Sigmoid colon (tissue), 7 donors: ENCODE measurements at places on chromosomes 3 and 15.

DNA sequence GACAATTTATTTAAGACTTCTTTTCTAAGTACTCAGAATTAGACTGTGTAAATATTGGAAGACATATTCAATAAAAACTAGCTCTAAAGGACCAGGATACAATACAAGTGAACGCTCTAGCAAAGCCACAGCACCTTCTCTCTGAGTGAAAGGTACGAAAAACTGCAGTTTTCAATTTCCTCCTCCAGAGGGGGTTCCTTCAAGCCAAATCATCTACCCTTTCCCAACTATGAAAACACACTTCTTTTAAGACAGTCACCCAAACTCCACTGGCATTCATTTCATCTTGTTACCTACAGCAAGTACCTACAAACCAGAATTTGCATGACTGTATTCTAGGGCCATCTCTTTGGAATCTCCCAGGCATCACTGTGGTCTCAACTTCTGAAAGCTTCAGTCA is 165.8 kb downstream of the ERC2 start:
- no peaks in the 10 kb centered on the region for H3K36me3 ChIP-seq
- H3K4me3 ChIP-seq = no peak overlapping the region
- no peak for DNase-seq
- no peaks in the 10 kb centered on the region for H3K27me3 ChIP-seq
- no peaks in the 10 kb centered on the region for H3K4me1 ChIP-seq

DNA sequence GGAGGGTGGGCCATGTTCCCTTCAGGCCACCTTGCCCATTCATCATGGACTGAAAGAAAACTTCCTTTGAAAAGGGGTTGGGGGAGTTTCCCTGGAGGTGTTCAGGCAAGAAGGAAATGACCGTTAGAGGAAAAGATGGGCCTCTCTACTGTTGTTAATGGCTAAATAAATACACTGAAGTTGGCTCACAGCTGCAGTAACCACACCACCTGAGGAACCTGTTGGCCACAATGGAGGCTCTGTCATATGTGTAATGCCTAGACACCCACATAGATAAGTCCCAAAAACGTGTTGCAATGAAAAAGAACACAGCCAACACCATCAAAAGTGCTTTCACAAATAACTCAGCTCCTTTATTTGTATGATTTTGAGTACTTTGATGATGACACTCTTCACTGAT is 38.2 kb upstream of the FAM3D start:
- no peak overlapping the region for H3K27ac ChIP-seq
- DNase-seq = no peak
- no peaks in the 10 kb centered on the region for H3K36me3 ChIP-seq
- no peak overlapping the region for H3K4me3 ChIP-seq
- H3K4me1 ChIP-seq = no peaks in the 10 kb centered on the region

DNA sequence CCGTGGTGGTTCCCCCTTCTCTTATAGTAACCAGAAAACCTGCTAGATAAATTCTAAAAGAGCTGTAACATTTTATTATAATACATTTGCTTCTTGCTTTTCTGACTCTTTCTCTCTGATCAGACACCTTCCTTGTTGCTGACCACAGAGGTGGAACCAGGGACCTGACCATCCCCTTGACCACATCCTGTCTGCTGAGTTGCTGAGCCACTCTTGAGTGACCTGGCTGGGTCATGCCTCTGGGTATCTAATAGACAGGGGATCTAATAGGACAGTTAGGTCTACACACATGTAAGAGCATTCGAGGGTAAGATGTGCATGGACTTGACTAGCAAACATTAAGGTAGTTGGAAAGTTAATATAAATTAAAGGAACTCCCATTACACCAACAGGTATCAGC is 22.8 kb upstream of the TRIM59 start:
- H3K27ac ChIP-seq = no peak overlapping the region
- H3K27me3 ChIP-seq = no peaks in the 10 kb centered on the region
- H3K36me3 ChIP-seq = no peaks in the 10 kb centered on the region
- no peak for DNase-seq
- no peak overlapping the region for H3K4me3 ChIP-seq

DNA sequence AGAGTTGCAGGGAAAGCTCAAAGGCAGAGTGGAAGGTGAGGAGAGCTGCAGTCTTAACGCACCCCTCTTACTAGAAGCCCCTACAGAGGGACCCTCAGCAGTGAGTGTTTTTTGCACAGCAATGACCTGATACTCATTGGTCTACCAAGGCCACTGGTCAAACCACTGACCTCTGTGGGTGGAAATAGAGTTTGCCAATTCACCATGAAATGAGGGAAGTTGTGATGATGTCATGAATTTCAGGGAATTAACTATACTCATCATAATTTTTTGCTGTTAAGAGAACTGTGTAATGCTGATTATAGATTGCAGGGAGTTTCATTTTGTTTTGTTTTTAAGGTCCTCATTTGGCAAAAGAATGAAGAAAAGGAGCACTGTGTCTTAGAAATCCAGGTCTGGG is 101.7 kb upstream of the SMAD3 start:
- H3K4me1 ChIP-seq = no peaks in the 10 kb centered on the region
- no peaks in the 10 kb centered on the region for H3K36me3 ChIP-seq
- no peaks in the 10 kb centered on the region for H3K27me3 ChIP-seq
- no peak for DNase-seq
- H3K27ac ChIP-seq = no peak overlapping the region

GRCh38 chr15:88448991-88449461 is 18.2 kb downstream of the MRPL46 start:
- no peaks in the 10 kb centered on the region for H3K36me3 ChIP-seq
- H3K27ac ChIP-seq = no peak overlapping the region
- no peak for DNase-seq
- peaks cover 4% of the 10 kb centered on the region for H3K4me1 ChIP-seq

GRCh38 chr3:111808439-111808838 is 50.6 kb upstream of the PHLDB2 start:
- H3K4me3 ChIP-seq = no peak overlapping the region
- peak overlapping the region; percentile 12 for H3K27ac ChIP-seq
- H3K36me3 ChIP-seq = no peaks in the 10 kb centered on the region
- DNase-seq = no peak
- H3K4me1 ChIP-seq = peaks cover 34% of the 10 kb centered on the region

DNA sequence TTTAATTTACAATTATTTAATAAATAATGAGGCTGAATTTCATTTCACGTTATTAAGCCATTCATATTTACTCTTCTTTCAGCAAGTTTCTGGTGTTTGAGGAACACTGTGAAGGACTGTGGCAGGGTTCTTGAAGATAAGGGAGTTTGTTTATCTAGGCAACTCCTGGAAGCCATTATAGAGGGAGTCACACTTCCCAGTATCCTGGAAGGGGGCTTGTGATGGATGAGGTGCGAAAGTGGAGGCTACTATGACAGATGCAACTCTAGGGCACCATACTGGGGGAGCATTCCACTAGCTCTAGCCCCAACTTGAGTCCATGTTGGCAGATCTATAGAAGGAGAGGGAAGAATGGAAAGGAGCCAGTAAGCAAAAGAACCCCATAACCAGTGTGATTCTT is 14.4 kb downstream of the CNOT10 start:
- DNase-seq = no peak
- H3K36me3 ChIP-seq = no peaks in the 10 kb centered on the region
- H3K27ac ChIP-seq = no peak overlapping the region
- H3K4me1 ChIP-seq = no peaks in the 10 kb centered on the region
- no peak overlapping the region for H3K4me3 ChIP-seq
- H3K27me3 ChIP-seq = no peaks in the 10 kb centered on the region

GRCh38 chr3:150317469-150317868 is 90.6 kb upstream of the TSC22D2 start:
- no peak overlapping the region for H3K27ac ChIP-seq
- no peaks in the 10 kb centered on the region for H3K4me1 ChIP-seq
- H3K36me3 ChIP-seq = no peaks in the 10 kb centered on the region
- no peaks in the 10 kb centered on the region for H3K27me3 ChIP-seq

DNA sequence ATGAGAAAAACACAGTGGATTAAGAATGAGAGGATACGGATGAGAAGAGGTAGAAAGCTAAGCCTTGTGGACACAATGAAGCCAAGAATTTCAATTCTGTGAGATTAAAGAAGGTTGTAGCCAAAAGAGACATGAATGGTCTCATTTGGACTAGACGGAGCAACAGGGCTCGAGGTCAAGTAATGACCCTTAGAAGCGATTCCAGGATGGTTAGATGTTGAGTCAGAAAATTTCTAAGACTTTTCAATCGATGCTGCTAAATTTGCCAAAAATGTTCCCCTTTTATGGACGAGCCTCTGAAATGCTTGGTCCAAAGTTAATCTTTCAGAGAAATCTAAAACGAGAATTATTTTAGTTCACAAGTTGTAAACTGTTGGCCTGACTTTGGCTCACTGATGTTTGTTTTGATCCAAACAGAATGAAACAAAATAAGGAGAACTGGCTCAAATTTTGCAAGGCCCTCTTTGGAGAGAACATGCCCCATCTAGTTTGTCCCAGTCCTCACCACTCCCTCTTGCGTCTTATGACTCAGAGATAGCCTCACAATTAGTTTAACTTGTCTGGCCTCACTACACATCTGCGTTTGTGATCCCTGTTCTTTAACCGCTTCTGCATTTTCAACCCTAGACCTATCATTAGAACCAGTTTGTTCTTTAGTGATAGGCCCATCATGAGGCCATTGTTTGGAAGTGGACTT is 235.5 kb downstream of the PDZRN3 start:
- no peaks in the 10 kb centered on the region for H3K27me3 ChIP-seq
- H3K4me1 ChIP-seq = peaks cover 9% of the 10 kb centered on the region
- no peak overlapping the region for H3K4me3 ChIP-seq

DNA sequence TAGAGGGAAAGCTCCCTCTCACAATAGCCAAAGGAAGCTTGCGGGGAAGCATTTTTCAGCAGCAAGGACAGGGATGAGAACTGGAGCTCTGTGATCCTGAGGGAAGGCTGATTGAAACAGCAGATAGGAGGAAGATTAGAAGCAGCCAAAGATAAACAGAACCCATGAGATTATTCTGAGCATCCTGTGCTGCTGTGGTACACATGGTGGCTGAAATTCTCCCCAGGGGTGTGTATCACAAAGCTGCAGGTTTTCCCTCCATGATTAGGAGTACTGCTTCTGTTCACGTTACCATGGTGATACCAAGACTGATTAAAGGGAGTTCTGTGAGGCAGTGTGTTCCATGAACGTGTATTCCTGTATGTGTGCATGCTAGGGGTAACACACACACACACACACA is 30.3 kb upstream of the PSMD6 start:
- H3K4me3 ChIP-seq = no peak overlapping the region
- H3K27me3 ChIP-seq = no peaks in the 10 kb centered on the region
- H3K27ac ChIP-seq = no peak overlapping the region
- no peaks in the 10 kb centered on the region for H3K4me1 ChIP-seq

GRCh38 chr15:69729167-69729748 is 276.6 kb downstream of the RPLP1 start:
- no peak overlapping the region for H3K4me3 ChIP-seq
- H3K27ac ChIP-seq = no peak overlapping the region
- no peak for DNase-seq
- H3K4me1 ChIP-seq = peaks cover 6% of the 10 kb centered on the region

DNA sequence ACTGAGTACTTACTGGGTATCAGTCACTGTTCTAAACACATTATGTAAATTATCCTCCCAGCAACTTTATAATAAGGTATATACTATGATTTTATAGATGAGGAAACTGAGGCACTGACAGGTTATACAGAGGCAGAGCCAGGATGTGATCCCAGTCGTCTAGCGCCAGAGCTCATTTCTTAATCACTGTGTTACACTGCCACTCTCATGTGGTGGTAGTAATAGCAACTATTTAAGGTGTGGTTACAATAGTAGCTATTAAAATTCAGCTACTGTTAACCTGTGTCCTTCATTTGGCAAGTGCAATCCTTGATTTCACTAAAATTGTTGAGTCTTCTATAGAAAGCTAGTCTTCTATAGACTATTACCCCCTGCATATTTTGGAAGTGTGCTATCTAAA is 43.1 kb upstream of the TRPC1 start:
- H3K27ac ChIP-seq = no peak overlapping the region
- H3K4me3 ChIP-seq = no peak overlapping the region
- H3K4me1 ChIP-seq = no peaks in the 10 kb centered on the region
- no peaks in the 10 kb centered on the region for H3K27me3 ChIP-seq
- no peaks in the 10 kb centered on the region for H3K36me3 ChIP-seq

- H3K36me3 ChIP-seq = no peaks in the 10 kb centered on the region
- DNase-seq = no peak
- no peak overlapping the region for H3K27ac ChIP-seq
Measured at GRCh38 chr3:20013396-20013795, 1.3 kb upstream of the PP2D1 start.

GRCh38 chr3:11351451-11351850 is 79.3 kb downstream of the ATG7 start:
- no peaks in the 10 kb centered on the region for H3K27me3 ChIP-seq
- DNase-seq = no peak
- no peak overlapping the region for H3K27ac ChIP-seq

- no peaks in the 10 kb centered on the region for H3K27me3 ChIP-seq
- H3K27ac ChIP-seq = no peak overlapping the region
- no peaks in the 10 kb centered on the region for H3K36me3 ChIP-seq
Measured at GRCh38 chr15:38062696-38063095, 128.3 kb downstream of the TMCO5A start.

- H3K4me3 ChIP-seq = no peak overlapping the region
- no peak overlapping the region for H3K27ac ChIP-seq
- H3K36me3 ChIP-seq = no peaks in the 10 kb centered on the region
- DNase-seq = no peak
- H3K4me1 ChIP-seq = peaks cover 16% of the 10 kb centered on the region
- H3K27me3 ChIP-seq = no peaks in the 10 kb centered on the region
Measured at GRCh38 chr3:134655706-134656105, 4.9 kb upstream of the KY start.

DNA sequence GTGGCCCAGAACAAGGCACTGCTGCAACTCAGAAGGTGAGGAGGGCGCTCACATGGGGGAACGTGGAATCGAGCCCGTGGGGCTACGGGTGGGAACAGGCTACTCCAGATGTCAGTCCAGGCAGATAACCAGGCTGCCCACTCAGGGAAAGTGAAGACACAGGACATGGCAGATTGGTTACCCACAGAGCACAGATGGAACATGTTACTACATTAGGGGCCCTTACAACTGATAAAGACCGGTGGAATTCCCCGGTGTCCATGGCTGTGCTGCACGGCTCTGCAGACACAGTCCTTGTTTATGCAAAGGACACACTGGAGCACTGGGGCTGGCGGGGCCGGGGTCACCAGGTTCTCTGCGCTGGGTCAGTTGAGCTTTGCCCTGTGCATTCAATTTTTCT is 36.9 kb downstream of the PCSK6 start:
- H3K4me1 ChIP-seq = no peaks in the 10 kb centered on the region
- peak overlapping the region; percentile 32 for H3K27ac ChIP-seq
- H3K36me3 ChIP-seq = no peaks in the 10 kb centered on the region
- no peaks in the 10 kb centered on the region for H3K27me3 ChIP-seq
- DNase-seq = no peak

GRCh38 chr3:12884186-12884680 is 42.9 kb upstream of the RPL32 start:
- H3K27me3 ChIP-seq = no peaks in the 10 kb centered on the region
- H3K4me1 ChIP-seq = peaks cover 4% of the 10 kb centered on the region
- peak overlapping the region; percentile 75 for H3K27ac ChIP-seq
- no peak overlapping the region for H3K4me3 ChIP-seq
- DNase-seq = peak; percentile 90
- H3K36me3 ChIP-seq = no peaks in the 10 kb centered on the region
